Transverse colon (tissue), 4 donors: ENCODE measurements at places on chromosomes 12 and 14. TPM values are rescaled to one million over a fixed set of nuclear protein-coding genes. Genes with fewer than 3 reads are reported as not detected.

DNA sequence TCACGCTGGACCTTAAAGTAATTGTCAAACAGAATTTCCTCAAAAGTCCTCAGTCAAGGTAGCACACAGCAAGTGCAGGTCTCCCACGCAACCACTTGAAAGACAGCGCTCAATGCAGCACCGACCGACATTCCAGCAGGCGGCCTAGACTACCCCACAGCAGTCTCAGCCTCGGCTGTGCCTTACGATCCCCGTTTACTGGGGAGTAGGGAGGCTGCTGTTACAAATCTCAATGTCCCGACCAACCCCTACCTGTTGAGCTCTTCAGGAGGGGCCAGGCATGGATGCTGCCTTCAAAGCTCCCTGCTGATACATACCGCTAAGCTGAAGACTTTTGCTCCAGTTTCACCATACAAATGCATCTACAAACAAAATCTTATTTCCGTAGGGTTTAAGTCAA, 21.8 kb downstream of the VPS37B start:
- H3K27me3 ChIP-seq: no peaks in the 10 kb centered on the region
- H3K36me3 ChIP-seq: no peaks in the 10 kb centered on the region
- H3K27ac ChIP-seq: peak overlapping the region; percentile 89
- H3K4me1 ChIP-seq: peaks cover 67% of the 10 kb centered on the region

DNA sequence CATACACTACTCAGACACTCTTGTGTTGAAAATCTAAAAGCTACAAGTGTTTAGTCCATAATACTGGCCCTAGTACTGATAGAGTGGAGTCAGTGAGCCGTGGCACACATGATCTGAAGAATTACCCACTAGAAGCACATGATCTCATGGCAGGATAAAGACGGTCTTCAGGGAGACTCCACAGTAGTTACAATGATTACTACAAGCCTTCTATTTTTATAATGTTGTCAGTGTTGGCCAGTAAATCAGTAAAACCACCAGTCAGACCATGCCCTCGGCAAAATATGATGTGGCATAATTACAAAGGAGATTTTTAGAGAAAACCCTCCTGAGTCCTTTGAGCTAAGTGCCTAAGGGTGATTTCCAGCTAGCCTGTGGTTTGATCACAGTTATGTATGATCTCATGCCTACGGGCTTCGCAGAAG, 114.9 kb downstream of the PDZRN4 start:
- H3K27me3 ChIP-seq: no peaks in the 10 kb centered on the region
- no peak overlapping the region for H3K4me3 ChIP-seq
- H3K27ac ChIP-seq: no peak overlapping the region
- H3K4me1 ChIP-seq: no peaks in the 10 kb centered on the region
- DNase-seq: no peak

- no peaks in the 10 kb centered on the region for H3K27me3 ChIP-seq
- DNase-seq: no peak
- H3K4me1 ChIP-seq: no peaks in the 10 kb centered on the region
- H3K36me3 ChIP-seq: no peaks in the 10 kb centered on the region
- no peak overlapping the region for H3K27ac ChIP-seq
These were observed 514.2 kb downstream of the VRK1 start for GRCh38 chr14:97311411-97311810.

GRCh38 chr14:64685371-64686281, 18.6 kb upstream of the PLEKHG3 start:
- no peak for DNase-seq
- no peak overlapping the region for H3K27ac ChIP-seq
- no peaks in the 10 kb centered on the region for H3K36me3 ChIP-seq
- no peaks in the 10 kb centered on the region for H3K27me3 ChIP-seq
- H3K4me1 ChIP-seq: peaks cover 51% of the 10 kb centered on the region

Gene TAS2R43
- total RNA-seq: 5.6 TPM

Gene PLA2G1B
- total RNA-seq: not detected
